NCI-H1694 treated with DMSO at 0.1 percent for 48 hours (cell line): ENCODE measurements at places on chromosomes 6 and 20.

DNA sequence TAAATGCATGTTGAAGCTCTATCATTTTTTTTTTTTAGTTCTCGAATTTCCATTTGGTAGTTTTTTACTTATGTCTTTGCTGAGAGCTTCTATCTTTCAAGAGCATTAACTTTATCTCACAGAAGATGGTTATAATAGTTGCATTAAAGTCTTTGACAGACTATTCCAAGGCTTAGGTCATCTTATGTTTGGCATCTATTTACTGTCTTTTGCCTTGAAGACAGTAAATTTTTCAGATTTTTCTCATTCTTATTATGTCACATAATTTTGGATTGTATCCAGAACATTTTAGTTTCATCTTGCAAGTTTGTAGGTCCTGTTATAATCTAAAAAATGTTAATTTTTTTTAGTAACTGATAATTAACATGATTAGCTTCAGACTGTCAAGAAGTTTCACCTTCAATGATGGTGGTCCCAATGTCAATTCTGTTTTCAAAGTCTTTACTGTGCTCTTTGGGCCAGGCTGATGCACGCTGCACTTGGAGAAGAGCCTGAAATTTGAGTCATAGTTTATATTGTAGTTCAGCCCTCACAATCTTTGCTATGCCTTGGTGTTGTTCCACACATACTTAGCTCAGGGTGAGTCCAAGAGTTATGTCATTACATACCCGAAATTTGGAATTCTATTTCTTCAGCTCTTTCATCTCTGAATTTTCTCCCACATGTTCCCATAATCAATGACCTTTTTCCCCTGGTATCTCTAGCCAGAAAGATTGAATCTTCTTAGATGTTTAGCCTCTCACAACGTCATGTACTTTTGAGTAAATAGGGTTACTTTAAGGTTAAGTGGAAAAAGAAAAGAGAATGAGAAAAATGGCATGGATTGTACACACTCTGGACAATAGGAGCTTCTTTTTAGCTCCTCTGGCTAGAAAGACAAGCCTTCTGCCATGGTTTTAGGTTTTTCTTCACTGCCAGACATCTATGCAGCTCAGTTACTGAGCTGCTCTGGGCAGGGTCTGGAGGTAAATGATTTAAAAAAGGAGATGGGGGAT, 110.3 kb upstream of the BTBD3 start:
- no peak for DNase-seq

GRCh38 chr20:49631061-49631716, 63.3 kb upstream of the PTGIS start:
- DNase-seq: no peak

GRCh38 chr20:35048739-35049138, 43.9 kb downstream of the TRPC4AP start:
- no peak for DNase-seq

DNA sequence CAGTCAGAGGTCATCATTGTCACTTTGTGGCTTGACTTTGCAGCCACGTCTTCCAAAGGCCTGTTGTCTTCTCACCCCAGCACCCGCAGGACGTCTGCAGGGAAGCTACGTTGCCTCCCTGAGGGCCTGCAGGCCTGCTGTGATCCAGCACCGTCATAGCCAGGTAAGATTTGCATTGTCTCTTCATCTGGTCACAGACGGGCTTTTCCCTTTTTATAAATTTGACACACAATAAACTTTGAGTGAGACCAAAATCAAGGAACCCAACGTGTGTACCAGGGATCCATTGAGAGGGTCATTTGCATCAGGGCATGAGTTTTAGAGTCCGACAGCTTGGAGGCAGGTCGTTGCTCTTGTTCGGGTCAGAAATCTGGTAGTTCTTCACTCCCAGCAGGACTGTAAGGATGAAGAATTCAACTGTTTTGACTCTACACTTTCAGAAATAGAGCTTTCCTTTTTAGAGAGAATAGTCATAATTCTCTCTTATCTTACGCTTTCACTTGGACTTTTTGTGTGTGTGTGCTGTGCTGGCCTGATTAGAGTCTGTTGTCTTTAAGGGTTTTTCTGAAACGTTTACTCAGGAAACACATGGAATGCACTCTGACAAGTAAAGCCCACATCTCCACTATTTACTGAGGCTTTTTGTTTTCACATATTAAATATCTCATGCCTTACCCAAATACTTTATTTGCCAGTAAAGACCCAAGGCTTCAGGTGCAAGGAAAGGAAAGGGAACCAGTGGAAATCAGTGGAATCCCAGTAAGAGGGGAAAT, 177.2 kb upstream of the TAB2 start:
- no peak for DNase-seq

DNA sequence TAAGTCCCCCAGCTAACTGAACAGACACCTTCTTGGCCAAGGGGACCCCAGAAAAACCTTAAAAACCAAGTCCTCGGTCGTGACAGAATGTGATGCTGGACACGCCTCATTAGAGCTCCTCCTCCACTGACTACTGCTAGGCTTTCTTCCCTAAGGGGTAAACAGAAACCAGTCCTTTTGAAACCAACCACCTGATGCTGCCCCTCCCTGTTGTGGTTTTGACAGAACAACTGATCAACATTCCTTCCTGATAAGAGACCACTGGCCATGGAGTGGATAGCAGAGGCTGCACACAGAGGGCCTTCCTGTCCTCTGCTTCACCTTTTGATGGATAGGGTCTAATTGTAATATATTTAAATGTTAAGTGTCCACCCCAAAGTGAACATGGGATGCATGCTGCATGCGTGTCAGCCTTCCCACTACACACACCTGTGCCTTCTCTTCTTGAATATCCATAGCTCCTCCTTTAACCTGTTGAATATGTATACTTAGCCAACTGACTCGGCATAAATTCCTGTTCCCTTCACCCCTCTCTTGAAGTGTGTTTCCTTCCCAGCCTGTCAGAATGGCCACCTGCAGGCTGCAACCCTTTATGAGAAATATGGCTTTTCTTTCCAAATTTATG, 27.9 kb upstream of the SLC2A12 start:
- DNase-seq: no peak

DNA sequence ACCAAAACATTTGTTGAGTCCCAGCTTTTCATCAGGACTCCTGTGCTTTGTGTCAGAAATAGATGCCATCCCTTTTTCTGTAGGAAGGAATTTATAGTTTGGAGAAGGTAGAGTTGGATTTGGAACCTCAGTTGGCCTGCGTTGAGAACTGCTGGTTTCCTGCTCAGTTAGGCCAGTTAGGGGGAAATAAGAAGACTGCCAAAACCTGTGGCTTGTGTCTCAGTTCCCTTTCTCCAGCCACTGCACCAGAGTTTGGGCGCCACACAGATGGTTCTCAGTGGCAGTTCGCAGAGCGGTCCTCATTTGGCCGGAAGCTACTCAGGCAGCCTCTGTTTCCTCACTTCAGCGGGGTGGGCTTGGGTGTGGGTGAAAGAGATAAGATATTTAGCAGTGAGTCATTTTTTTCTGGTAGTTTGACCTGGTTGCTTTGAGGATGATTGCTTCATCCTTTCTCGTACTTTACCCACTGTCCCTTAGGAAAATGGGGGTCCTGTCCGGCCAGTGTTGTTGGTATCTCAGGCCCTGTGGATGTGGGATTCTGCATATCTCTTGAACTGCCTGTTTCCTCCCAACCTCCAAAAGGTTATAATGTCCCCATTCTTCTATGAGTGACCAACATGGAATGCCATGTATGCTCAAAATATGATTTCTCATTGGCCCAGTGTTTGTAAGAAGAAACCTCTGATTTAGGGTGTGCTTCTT, 53.7 kb downstream of the JARID2 start:
- DNase-seq: no peak

- DNase-seq: no peak
Measured at GRCh38 chr20:472889-473292, 10.6 kb upstream of the TBC1D20 start.

DNA sequence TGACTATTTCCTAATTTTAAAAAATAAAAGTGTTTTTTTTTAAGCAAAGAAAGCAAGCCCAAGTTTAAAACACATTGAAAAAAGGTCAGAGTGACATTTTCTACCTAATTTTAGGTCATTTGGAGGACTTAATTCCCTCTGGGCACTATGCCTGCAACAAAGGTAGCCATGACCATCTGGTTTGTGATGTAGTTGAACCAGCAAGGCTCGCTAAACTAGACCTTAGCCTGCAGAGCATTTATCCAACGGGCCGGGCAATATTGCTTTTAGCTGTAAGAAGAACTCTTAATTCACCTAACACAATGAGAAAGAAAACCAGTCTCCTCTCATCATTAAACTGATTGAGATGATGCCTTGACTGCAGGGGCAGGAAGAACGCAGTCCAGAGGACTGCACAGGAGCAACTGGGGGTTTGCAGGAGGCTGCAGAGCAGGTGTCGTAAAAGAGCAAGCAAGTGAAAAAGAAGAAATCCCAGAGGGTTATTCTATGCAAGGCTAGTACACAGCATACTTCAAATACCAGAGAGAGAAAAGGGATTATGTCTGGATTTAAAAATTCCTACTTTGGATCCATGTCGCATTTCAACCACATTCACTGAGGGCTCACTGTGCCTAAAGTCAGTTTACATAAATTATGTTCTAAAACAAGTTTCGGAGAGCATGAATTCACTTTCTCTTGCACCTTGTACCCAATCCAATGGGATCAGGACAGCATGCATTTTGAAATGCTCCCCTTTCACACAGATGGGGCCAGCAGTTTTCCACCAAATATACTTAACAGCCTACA, 12.8 kb downstream of the TRAF3IP2 start:
- DNase-seq: peak; percentile 16

DNA sequence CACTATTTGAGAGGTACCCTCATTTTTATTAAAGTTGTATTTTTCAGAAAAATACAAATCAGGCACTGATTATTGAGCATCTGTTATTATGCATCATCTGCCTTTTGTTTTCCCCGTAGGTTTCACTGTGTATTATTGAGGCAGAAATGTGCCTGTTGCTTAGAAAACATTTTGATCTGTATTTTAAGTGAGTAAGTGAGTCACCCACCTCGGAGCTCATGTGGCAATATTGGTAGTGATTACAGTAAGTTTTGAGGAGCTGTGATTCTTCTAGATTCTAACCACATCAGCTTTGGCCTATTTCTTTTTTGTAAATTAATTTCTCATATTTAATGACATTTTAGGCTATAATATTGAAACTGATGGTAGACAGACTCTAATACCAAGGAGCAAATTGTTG, 59.6 kb upstream of the LAMP5 start:
- no peak for DNase-seq

DNA sequence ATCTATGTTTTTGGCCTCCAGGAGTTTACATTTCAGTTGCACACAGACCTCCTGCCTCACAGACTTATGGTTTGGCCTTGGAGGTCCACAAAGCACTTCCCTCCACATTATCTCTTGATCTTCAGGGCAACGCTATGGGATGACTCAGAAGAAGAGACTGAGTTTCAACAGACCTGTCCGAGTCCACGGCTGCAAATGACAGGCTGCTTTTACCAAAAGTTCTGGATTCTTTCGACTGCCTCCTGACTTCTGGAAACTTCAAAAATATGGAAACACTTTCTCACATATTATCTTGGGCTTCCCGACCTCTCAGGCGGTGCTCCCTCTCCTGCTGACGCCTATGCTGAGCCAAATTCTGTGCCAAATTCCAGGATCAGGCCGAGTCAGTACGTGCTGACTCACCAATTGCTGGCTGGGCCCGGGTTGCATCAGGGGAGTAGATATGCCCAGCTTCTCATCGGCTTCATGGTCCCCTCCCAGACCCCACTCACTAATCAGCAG, 190.2 kb downstream of the BMP7 start:
- DNase-seq: no peak

GRCh38 chr6:160082627-160083026, 39.0 kb upstream of the SLC22A1 start:
- DNase-seq: peak; percentile 37

DNA sequence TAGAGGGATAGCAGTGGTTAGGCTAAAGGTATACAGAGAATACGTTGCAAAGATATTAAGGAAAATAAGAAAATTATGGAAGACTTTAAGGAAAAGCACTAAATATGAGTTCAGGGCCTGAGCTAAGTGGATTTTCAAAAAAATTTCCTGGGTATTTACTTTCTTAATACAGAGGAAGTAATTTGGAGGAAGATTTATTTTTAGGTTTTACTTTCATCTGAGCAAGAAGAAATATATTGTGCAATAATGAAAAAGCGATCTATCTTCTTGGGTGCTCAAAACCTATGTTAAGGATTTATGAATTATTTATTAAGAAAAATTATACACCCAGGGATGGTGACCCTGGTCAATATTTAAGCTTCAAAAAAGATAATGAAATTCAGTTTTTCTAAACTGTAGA, 224.7 kb downstream of the PLCB1 start:
- DNase-seq: no peak

DNA sequence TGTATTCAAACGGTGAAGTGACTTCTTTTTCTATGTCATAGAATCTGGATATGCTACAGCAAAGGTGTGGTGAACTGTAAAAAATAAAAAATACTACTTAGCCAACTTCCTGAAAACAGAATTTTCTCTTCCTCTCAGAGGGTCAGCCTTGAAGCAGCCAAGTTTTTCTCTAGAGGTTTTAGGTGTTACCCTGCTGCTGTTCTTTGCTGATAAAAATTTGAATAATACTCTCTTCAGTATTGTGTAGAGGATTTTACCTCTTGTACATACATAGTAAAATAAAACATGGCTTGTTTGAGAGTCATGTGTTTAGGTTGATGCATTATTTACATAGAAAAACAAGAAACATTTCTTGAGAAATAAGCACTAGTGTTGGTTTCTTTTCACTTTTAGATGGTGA, 458.4 kb downstream of the TBC1D32 start:
- no peak for DNase-seq

- peak; percentile 5 for DNase-seq
Measured at GRCh38 chr20:15976047-15976736, 597.1 kb downstream of the KIF16B start.

- DNase-seq: no peak
Measured at GRCh38 chr6:73121421-73121993, 103.8 kb downstream of the KHDC1L start.

DNA sequence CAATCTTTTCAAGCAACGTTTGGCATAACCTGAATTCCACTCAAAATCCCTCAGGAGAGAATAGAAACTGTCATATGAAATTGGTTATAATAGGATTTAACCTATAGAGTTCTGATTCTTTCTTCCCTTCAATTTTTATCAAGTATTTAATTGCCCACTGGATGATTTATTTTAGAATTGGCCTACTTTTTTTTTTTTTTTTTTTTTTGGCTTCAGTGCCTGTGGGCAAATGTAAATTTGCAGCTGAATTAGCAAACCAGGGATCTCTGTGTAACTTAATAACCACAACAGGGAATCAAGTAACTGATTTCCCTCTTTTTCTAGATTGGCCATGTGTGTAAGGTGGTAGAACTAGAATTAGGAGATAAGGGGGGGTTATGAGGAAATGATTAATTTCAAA, 157.0 kb downstream of the SOX4 start:
- no peak for DNase-seq

DNA sequence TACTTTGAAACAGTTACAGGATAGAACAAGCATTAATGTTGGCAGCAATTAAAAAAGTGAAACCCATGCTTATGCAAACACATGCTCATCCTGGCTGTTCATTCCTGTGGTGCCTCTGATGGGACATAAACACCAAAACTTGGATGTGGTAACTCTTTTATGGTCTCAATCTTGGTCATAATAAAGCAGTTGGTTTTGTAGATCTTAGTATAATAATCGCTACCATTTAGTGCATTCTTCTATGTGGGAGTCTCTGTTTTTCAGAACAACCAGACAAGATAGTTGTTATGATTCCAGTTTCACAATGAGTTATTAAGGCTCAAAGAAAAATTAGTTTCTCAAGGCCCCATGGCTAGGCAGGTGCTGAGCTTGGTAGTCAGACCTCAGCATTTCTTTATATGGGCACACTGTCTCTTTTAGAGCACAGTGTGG, 184.0 kb downstream of the UTRN start:
- no peak for DNase-seq

GRCh38 chr6:140601021-140601808, 1226.8 kb upstream of the CITED2 start:
- DNase-seq: no peak
